ENCODE measurements at places on chromosomes 11 and 22.
A peak's percentile ranks its signal among the peaks of the same experiment; 100 is the strongest.

DNA sequence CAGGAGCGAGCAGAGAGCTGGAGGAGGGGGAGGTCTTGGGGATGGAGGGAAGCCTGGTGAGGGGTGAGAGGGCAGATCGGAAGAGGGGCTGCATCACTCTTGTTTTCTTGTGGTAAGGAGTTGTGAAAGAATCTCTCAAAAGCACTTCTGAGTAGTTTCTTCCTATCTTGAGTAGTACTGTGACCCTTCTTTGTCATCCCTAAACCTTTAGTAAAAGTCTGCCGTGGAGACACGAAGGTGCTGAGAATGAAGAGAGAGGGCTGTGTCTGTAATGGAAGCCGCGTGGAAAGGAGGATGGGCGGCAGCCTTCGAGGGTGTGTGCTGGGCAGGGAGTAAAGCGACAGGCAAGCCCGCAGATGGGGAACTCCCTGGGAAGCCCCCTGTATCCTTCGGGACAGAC, 237.8 kb downstream of the TBC1D22A start:
- DNase-seq: peak; percentile 1

DNA sequence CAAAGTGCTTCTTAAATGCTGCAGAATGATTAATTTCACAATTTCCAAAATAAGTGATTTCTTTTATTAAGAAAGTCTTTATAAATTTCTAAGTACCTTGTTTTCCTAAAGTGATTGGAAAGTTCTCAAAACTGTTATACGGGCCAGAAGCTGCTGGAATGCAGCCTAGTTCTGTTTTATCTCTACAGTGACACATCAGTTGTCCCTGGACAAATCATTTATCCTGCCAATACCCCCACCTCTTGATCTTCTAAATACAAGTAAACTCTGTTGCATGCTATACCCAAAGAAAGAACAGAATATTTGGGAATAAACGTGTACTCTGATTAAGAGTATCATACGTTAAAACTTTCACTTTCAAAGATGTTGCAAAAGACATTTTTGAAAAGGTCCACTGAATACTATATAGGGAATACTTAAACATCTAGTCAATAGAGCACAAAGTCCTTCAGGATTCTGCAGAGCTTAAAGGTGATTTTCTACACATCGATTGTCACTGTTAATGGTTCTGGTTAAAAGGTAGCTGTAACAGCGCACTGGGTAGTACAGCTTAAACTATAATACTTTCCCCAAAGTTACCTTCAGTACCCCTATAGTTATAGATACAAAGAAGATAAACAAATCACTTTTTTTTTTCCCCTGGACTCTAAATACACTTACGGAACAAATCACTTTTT, 92.1 kb upstream of the APOA1 start:
- peak; percentile 20 for DNase-seq

DNA sequence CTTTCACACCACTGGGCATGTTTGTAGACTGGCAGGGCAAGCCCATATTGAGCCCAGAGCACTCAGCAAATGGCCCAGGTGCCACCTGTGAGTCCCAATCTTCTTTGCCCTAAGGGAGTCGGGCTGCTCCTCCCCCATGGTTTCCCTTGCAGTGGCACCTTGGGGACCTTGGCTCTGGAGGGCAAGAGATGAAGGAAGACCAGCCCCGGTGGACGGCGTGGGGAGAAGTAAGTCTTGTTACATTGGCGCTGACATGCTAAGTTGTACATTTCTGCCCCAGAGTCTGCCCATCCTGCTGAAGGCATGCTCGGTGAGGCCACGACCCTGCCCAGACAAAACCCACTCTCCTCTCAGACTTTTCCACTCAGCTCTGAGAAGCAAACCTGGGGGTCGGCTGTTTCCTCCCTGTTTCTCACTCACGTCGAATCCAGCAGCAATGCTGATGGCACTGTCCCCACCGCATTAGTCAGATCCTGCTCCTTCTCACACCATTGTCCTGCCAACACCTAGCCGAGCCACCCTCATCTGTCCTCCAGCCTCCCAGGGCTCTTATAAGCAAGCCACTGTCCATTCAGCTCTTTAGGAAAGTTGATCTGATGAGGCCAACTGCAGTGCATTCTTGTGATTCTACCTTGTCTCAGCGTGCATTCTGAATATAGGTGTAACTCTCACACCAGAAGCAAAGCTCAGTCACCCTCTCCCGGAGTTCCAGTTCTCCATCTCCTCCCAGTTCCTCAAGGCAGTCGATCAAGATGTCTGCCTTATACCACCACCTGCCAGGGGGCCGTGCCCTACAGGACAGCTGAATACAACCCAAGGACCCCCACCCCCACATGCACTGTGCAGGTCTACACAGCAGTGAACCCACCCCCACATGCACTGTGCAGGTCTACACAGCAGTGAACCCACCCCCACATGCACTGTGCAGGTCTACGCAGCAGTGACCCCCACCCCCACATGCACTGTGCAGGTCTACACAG, 827.1 kb downstream of the TBC1D22A start:
- DNase-seq: no peak

DNA sequence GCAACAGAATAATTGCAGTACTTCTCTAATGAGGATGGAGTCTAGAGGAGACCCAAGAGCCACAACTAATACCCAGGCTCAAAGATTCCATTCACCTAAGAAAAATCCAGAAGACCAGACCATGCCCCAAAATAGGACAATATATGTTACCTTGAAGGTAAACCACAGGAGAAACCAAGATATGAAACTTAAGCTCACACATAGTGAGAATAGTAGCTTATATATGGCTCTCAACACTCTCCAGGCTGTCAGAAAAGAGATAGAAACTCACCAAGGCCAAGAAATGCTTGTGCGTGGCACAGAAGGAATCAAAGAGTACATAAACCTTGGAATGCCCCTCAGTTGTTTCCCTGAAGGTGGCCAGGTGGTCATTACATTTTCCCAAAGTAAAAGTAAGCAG, 9.1 kb downstream of the FAM111A start:
- no peak for DNase-seq

DNA sequence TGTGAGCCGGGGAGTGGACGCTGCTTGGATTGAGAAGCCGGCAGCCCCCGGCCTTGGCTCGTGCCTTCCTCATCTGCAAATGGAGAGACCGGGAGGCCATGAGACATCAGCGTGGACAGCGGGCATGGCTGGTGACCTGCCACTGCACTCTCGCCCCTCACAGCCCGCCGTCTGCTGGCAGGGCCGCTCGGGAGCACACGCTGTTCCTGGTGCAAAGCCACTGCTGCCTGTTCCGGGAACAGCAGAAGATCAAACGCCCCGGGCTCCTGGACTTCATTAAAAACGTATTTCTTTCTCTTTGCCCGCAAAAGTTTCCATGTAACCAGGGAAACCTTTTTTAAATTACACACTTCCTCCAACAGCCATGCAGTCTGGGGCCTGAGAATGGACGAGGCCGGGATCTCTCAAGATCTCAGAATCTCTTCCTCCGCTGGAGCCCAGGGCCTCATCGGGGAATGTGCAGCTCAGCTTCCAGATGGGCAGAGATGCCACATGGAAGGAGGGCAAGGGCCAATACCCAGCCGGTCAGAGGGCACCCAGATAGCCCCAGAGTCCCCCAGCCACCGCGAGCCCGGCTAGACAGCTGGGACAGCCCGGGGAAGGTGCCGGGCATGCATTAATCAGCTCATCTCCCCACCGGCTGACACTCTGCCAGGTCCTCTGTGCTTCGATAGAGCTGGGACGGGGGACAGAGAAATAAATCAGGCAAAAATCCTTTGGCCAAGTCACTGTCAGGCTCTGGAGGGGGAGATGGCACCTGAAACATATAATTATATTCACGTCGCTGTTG, 62.8 kb upstream of the PRR5 start:
- DNase-seq: peak; percentile 53

DNA sequence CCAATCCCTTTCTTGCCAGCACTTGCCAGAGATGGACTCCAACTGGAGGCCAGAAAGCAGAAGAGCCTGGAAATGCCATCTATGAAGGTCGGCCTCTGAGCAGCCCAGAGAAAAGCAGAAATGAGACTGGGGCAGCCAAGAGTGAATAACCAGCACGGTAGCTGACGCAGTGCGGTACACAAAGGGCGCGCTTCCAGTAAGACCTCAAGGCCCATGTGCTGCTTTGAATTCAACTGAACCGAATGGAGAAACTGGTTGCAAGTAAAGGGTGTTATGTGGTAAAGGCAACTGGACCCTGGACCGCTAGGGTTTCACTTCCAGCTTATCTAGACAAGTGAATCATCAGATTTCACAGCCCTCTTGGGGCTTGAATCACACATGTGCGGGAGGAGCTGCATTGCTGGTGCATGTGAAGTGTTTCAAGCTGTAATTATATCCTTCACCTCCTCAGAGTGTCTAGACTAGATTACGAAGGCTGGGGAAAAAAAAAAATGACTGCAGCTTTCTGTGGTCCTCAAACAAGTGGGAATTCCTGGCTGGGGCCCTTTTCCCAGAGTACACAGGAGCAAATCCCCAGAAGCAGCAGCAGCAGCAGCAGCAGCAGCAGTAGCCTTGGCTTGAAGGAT, 128.9 kb downstream of the CCDC34 start:
- no peak for DNase-seq

DNA sequence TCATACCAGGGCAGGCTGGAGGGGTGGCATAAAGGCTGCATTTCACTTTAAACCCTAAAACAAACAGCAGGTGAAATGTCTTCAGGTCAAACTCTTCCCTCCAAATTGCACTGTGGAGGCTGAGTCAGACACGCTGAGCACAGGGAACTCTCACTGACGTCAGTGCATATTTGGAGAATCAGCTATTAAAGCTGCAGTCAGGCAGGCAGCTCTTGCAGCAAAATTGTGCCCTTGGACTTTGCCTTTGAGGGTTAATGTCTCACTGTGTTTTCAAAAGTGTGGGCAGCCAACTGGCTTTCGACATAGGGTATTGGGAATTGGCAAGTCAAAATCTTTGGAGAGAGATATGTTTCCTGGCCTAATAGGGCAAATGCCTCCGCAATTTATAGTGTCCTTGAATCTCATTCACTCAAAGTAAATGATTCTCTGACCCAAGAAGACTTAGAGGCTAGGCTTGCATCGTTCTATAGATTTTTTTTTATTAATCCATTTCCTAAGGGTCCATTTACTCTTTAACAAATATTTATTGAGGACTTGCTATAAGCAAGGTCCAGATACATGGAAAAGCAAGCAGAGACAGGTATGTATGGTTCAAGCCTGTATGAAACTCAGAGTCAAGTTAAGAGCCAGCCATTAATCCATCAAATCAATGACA, 27.7 kb upstream of the SMCO4 start:
- no peak for DNase-seq

- no peak for DNase-seq
Observed at GRCh38 chr11:934527-934926, 8.9 kb downstream of the AP2A2 start.

DNA sequence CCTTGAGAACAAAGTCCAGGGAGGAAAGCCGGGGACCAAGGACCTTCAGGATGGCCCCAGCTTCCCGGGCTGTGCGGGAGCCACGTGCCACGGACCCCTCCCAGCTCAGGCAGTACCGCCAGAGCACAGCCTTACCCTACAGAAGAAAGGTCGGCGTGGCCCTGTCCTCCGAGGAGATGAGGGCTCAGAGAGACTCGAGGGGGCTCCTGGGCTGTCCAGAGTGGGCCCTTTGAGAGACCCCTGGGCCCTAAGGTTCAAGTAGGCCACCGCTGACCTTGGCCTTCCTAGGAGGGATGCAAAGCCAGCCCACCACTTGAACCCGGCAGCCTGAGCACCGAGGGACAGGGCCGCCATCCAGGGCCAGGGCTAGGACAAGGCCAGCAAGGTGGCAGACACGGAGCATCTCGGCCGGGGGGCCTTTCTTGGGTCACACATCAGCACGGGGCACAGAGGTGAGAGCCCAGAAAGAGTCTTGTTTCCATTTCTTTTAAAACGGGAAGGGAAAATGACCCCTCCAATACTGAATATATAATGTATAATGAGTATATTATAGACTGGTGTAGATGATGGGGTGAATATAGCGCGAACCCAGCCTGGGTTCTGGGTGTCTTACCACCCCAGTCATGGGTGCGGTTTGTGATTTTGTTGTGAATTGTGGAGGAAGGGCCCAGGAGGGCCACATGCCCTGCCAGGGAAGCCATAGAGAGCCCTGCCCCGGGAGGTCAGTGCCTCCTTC, 34.4 kb upstream of the PPARA start:
- no peak for DNase-seq

DNA sequence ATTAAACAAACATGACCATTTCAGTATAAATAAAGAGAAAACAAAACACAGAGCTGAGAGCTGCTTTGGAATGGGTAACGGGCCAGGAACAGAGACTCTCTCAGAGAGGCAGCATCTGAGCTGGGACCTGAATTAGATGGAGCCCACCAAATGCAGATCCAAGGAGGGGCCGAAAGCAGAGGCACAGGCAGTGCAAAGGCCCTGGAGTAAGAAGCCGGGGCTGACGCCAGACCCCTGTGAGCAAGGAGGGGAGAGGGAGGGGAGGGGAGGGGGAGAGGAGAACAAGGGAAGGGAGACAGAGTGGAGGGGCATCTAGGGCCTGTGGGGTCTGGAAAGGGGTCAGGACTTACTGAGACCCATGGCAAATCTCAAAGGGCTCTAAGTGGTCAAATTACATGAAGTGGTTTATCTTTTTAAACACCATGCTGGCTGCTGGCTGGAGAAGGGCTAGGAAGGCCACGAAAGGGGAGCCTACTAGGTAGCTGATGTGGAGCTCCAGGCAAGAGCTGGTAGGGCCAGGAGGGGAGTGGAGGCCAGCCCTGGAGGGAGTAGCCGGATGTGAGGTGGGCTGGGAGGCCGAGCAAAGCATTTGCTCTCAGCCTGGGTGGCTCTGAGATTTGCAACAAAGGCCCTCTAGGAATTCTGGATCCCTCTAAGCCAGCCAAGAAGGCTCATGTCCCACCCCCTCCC, 3.2 kb downstream of the OSBPL5 start:
- DNase-seq: no peak

GRCh38 chr11:71184421-71185210, 67.8 kb downstream of the SHANK2 start:
- DNase-seq: no peak

DNA sequence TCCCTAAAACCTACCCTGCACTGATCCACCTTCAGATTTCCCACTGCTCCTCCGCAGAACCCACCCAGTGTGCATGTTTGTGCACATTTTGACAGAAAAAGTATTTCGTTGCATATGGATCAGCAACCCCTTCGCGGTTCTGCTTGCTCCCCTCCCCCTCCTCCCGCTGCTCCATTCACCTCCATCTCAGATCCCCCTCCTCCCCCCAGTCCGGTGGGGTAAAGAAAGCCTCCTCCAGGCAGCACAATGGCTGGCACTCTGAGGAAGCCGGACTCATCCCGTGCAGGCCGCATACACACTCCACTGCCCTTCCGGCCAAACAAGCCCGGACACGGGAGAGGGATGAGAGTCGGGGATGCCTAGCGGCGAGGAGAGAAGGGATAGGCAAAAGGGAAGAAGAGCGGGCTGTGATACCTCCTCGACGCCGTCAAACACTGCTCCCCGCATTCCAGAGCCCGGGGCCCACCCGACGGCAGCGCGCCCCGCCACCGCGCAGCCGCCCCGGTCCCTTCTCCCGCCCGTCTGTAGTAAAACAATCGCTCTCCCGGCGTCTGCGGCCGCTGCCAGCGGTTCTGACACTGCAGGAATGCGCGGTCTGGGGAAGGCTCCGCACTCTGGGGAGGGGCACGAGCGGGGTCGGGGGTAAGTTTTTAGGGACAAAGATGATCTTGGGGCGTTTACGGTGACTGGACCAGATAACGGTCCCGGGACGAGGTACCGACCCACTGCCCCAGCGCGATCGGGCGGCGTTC, 915 bp downstream of the FEZ1 start:
- peak; percentile 71 for DNase-seq

Data from lung (tissue), 17 donors.